KBM-7 (cell line): ENCODE measurements at places on chromosomes 5 and 9.
A peak's percentile ranks its signal among the peaks of the same experiment; 100 is the strongest.

DNA sequence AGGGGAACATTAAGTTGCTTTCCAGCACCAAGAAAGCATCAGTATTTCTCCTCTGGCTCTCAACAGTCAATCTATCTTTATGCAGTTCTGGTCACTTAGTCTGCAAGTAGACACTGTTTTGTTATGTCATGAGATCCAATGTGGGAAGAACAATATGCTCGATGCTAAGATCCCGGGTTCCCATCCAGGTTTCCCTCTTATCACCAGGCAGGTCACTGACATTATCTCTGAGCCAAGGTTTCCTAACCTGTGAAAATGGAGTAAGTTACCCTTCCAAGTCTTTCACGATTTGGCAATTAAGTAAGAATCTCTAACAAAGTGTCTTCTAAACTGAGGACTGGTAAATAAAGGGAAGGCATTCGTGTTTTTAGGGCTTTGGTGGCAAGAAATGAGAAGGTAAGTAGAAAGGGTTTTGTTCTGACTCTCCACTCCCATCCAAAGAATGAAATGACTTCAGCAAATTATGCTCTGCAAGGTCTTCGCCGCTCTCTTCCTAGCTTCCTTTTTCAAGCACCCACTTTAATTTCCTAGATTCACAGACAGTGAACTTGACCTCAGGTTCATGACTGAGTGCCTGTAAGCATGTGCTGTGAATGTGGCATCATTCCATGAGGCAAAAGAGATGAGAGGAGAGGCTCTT lies 86.4 kb downstream of the DCP2 start:
- DNase-seq = no peak

DNA sequence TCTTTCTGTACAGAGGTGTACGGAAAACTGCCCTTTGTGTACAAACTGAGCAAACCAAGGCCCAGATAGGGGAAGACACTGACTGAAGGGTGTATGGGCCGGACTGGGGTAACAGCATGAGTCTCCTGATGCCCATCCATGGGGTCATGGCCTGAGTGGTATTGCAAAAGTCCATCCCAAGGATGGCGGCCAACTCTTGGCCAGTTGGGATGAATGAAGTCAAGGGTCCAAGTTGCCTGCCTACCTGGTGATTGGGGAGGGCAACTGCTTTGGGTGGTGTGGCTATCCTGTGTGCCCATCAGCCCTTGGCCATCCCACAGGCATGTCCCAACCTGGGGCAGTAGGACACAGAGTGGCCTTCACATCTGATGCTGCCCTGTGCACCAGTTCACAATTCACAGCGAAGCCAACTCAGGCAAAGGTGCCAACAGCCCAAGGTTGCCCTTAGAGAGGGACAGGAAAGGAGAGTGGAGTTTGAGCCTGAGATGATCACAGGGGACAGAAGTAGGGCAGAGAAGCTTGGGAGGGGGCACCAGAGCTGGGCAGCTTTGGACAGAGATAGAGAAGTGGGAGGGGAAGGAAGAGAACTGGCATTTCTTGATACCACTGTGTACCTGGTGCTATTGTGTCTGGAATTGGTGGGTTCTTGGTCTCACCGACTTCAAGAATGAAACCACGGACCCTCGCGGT lies 46.6 kb downstream of the COL15A1 start:
- no peak for DNase-seq

DNA sequence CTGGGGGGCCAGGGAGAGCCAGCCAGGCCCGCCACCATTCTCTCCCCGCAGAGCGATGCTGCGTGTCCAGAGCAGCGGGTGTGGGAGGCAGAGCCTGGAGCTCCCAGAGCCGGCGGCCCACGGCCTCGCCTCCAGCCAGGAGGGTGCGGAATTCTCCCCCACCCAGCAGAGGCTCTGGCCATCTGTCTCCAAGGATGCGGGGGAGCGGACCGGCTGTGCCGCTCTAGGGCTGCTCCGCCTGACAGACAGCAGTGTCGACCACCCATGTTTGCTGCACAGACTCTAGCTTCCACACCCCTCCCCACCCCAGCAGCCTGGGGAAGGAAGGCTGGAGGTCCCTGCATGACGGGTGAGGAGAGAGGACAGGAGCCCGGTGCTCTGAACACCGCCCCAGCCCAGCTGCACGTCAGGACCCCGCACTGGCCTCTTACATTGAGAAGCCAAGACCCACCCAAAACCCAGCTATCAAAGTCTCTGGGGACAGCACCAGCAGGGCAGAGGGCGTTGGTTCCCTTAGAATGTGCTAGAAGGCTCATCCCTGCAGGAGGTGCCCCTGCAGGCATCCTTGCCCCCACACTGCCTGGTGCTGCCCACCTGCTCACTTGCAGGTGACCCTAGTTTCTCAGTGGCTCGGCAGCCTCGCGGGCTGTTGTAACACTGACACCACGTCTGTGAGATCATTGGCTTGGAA lies 29.7 kb upstream of the FCN1 start:
- DNase-seq = no peak

- no peak for DNase-seq
Observed at GRCh38 chr5:175728885-175729828, 71.3 kb downstream of the HRH2 start.

- no peak for DNase-seq
Observed at GRCh38 chr5:107639990-107640389, 30.7 kb downstream of the EFNA5 start.

GRCh38 chr5:175131432-175131831 lies 312.6 kb downstream of the DRD1 start:
- no peak for DNase-seq

- DNase-seq = no peak
Observed at GRCh38 chr5:75167345-75167744, 69.3 kb downstream of the ANKRD31 start.

DNA sequence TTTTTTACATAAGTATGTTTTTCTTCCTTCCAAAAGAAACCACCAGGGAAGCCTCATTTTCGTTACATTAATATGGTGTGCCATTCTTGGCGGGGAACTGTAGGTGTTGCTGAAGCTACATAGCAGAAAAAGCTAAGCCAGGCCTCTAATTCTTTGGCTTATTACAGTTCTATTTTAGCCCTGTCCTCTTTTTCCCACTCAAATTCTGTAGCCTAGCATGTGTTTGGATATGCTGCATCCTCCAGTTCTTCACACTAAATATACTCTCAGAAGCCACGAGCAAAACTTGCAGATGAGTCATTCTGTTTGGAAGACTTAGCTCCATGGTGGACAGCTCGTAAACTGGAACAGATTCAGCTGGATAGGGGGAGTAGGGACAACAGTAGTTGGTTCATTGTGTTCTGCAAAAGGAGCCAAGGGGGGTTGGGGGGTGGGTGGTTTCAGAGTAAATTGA lies 369.4 kb downstream of the TMEM161B start:
- no peak for DNase-seq

GRCh38 chr5:77893225-77893860 lies 117.2 kb upstream of the TBCA start:
- peak; percentile 7 for DNase-seq

- DNase-seq = no peak
Observed at GRCh38 chr5:33361781-33362180, 79.0 kb upstream of the TARS1 start.

GRCh38 chr5:123460296-123460729 lies 37.1 kb upstream of the CEP120 start:
- DNase-seq = no peak

- no peak for DNase-seq
Observed at GRCh38 chr5:12652201-12652600, 748.0 kb upstream of the CTNND2 start.

GRCh38 chr5:56786346-56786745 lies 29.0 kb upstream of the MAP3K1 start:
- no peak for DNase-seq

- DNase-seq = no peak
Observed at GRCh38 chr9:21873540-21874221, 71.2 kb downstream of the MTAP start.

DNA sequence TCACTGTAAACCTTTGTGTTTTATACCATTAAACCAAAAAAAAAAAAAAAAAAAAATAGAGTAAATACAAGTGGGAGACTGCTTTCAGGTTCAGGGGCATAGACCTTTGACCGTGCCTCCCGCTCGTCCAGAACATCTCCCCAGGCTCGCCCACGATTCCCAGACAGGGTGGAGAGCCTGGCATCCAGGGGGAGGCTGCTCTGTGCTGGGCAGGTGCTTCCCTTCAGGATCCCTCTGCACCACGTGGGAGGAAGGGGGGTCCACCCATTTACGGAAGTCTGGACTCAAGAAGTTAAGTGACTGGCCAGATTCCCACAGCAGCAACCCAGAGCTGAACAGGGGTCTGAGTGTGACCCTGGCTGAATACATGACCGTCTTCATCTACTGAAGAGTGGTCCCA lies 125.4 kb upstream of the LMX1B start:
- DNase-seq = no peak

- no peak for DNase-seq
Observed at GRCh38 chr5:485946-486491, 38.2 kb downstream of the SLC9A3 start.

DNA sequence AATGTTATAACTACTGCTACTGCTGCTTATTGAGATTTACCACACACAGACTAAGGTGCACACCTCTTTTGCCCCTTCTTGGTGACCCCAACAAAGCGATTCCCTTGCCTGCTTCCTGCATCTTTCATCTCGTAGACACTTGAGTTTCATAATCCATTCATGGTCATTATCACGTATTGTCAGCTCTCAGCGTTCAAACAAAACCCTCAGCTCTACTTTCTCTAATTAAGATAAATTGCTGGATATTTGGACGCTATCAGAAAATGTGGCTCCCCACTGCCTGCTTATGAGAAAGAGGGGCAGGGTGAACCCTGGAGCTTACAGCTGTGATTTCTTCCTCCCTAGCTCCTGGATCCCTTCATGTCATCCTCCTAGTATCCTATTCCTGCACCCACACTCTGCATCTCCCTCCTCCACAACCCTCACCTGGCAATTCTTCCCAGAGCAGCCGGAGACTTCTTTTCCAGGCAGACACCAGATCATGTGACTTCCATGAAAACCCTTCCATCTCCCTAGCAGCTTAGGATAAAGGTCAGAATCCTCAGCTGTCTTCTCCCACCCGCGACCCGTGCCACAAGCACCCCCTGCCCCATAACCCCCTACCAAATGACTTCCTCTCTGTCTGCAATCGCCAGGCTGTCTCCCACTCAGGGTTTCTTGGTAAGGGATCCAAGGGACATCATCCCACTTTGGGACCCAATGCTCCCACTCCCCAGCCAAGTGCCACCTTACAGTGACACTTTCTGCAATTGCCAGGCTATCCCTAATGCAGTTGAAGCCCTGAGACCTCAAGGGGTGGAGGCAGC lies 146.5 kb downstream of the NSG2 start:
- no peak for DNase-seq

GRCh38 chr5:179805529-179806249 lies 977 bp downstream of the MGAT4B start:
- peak; percentile 40 for DNase-seq

DNA sequence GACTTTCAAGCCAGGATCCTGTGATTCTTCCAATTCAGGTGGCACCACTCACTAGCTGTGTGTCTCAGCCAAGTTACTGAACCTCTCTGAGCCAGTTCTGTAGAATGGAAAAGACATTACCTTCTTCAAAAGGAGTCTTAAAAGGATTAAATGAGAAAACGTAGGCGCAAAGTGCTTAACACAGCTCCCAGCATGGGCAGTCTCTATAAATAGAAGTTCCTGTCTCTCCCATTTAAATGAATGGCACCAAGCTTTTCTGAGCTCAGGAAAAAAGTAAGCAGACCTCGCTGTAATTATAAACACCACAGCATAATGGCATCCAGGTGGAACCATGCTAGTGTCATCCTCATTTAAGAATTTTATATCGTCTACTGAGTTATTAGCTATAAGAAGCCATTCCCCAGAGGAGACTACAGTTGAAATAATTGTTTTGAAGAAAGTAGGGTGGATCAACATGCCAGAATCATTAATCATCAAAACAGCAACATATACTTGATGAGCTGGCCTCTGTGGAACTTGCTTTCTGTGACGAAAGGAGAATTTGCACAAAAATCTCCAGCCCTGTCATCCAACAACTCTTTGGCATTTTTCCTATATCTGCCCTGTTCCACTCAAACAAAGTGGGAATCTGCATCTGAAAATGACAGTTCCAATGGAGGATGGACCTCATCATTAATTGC lies 188.9 kb downstream of the SPOCK1 start:
- no peak for DNase-seq

- no peak for DNase-seq
Observed at GRCh38 chr5:7274203-7274602, 121.7 kb upstream of the ADCY2 start.

GRCh38 chr5:167923396-167923795 lies 368.0 kb upstream of the WWC1 start:
- no peak for DNase-seq

DNA sequence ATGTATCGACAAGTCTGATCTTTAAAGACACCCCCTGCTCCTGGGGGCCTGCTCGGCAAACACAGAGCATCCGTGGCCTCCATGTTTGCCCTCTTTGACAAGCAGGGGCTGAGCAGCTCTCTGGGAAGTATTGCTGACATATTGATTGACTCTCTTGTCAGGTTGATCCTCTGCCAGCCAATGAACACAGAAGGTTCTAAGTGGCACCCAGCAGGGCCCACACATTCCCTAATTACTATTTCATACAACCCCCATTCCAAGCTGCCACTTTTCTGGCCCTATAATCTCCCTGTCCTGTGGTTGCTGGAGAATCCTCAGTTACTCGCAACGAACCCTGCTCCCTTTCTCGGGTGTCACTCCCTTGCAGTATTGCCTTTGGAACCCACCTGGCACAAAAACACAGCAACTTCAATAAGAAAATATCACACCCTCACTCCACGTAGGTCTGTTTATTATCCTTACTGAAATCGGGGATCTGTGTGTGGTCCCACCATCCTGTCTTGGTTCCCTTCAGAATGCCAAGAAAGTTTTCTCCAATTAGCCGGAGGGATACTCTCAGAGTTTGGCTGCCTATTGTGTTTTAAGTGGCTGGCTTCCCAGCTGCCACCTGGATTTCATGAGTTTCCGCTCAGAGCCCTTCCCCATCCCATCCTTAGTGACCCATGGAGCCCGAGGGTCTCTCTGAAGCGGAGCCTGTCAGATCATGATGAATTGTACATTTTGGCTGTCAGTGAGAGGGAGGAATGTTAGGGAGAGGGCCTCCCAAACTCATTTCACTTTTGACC lies 249.0 kb upstream of the WWC1 start:
- DNase-seq = no peak

DNA sequence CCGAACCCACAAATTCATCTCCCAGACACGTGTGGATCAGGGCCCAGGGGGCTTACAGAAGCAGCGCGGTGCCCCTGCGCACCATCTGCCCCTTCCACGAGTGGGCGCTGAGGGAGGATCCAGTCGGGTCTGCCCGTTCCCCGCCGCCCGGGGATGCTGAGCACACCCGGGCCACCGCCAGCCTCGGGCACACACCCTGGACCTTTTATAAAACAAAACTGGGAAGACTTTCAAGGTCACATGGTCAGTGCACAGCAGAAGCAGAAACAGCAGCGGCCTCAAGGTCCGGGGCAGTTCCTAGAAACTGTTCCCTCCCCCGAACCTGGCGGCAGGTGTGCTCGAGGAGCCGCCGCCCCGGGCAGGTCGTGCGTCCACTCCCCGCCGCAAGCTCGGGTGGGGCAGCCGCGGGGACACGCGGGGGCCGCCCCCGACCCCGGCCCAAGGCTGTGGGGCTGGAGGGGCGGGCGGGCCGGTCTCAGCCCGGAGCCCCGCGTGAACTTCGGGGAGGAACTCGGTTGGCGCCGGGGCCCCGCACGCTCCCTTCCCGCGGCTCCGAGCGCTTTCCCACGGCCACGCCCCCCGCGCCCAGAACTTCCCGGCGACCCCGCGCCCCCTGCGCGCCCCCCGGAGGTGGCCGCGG lies 633 bp upstream of the PPP1R26 start:
- peak; percentile 46 for DNase-seq
